ENCODE measurements at places on chromosomes 4 and X.

- no peak for DNase-seq
Observed at GRCh38 chr4:183909187-183909586, 4.1 kb downstream of the STOX2 start.

GRCh38 chr4:20832826-20833225 lies 132.6 kb downstream of the PACRGL start:
- DNase-seq: no peak

GRCh38 chr4:95367824-95368223 lies 180.9 kb downstream of the UNC5C start:
- DNase-seq: no peak

DNA sequence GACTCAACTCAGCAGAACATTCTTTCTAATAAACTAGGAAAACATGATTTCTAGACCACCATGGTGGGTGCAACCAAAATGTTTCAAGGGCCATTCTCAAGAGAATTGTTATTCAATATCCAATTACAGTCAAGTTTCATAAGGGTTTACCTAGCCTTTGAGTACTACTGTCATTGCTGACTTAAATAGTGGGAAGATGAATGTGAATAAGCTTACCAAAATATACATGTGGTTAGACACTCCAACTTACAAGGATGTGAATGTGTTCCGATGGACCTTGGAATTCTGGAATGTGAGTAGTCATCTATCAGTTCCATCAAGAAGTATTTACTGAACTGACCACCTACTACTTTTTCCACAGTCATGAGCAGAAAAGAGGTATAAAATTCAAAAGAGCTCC lies 16.9 kb downstream of the SH3RF1 start:
- DNase-seq: no peak

DNA sequence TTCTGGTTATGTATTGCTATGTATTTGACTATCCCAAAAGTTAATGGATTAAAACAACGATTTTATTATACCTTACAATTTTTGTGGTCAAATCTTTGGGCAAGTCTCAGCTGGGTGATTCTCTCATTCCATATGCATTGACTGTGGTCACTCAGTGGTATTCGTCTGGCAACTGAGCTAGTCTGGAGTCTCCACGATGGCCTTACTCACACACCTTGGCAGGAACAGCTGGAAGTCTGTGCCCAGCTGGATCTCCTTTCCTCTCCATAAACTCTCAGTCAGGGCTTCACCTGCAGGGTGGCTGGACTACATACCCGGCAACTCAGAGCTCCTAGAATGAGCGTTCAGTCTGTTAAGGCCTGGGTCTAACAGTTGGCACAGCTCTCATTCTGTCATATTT lies 141.1 kb upstream of the WDFY3 start:
- DNase-seq: no peak

- no peak for DNase-seq
Observed at GRCh38 chrX:34381241-34381640, 249.1 kb upstream of the FAM47A start.

DNA sequence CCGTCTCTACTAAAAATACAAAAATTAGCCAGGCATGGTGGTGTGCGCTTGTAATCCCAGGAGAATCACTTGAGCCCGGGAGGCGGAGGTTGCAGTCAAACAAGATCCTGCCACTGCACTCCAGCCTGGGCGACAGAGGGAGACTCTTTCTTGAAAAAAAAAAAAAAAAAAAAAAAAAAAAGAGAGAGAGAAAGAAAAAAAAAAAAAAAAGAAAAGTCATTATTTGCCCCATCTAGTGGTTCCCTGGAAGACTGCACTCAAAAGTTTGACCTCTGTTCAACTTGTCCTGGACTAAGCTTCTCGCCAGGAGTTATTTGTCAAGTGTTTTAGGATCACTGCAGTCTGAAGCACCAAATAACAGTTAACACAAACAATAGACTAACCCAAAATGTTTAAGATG lies 45.3 kb upstream of the KCTD8 start:
- DNase-seq: no peak

DNA sequence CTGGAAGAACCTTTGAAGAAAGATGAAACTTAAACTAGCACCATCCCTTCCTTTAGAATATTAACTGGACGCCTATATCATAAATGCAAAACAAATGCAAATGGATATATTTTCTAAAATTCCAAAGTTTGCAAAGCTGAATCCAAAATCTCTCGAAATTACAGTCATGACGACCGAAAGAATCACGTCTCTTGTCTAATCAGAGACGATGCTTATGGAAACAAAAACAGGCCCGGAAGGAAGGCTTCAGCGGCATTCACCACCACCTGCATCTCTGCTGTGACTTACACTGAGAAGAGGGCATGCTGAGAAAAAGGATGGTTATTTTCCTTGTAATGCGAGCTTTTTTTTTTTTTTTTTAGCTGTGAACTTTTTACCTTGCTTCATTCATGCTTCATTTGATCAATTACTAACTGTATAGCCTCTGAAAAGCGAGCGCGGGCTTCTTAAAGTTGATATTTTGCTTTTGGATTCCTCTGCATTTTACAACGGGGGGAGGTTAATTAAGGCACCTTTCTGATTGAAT lies 209.3 kb downstream of the SOWAHB start:
- DNase-seq: no peak

- no peak for DNase-seq
Observed at GRCh38 chr4:183349673-183350072, 27.4 kb upstream of the CLDN24 start.

DNA sequence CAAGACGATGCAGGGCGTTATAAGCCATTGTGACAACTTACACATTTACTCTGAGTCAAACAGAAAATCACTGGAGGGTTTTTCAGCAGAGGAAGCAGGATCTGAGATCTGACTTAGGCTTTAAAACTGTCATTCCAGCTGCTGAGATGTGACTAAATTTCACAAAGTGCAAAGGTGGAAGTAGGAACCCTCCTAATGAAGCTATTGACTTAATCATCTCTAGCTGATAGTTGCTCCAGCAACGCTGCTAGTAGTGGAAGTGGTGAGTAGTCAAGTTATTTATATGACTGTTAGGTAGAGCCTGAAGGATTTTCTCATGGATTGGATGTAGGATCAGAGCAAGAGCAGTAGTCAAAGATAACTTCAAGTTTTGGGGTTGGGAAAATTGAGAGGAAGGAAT lies 218.6 kb downstream of the GRID2 start:
- DNase-seq: no peak

DNA sequence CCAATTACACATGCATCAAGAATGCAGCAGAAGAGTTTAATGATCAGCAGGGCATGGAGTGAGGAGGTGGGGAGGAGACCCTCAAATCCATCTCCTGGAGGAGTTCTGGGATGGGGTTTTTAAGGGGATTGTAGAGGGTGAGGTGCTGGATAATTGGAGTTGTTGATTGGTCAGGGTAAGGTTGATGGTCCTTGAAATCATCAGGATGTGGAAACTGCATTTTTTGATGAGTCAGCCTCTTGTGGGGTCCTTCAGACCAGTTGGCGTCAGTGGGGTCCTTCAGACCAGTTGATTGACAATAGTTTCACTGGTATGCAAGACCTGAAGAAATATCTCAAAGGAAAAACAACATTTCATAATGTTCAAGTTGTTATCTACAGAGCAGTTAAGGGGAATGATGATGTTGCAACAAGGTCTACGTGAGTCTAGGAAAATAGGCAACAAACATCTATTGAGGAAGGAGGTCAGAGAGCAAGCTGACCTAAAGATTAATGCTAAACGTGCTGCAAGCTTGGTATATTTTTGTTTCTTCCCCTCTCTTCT lies 88.3 kb downstream of the NRK start:
- DNase-seq: no peak

DNA sequence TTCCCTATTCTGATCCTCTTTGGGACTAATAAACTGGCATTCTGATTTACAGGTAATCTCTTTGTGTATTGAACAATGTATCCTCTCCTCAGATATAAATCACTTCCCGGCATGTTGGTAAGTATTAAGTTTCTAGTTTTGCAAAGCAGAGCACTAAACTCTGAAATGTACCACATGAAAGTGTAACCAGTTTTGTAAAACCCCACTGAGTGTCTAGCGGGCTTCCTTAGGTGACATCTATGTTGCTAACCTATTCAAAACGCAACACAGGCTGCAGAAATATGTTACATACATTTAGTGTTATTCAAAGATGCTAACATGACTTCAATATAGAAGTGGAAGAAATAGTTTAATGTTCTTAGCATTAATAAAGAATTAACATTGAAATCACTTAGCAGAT lies 25.2 kb downstream of the DNAJB14 start:
- DNase-seq: no peak

DNA sequence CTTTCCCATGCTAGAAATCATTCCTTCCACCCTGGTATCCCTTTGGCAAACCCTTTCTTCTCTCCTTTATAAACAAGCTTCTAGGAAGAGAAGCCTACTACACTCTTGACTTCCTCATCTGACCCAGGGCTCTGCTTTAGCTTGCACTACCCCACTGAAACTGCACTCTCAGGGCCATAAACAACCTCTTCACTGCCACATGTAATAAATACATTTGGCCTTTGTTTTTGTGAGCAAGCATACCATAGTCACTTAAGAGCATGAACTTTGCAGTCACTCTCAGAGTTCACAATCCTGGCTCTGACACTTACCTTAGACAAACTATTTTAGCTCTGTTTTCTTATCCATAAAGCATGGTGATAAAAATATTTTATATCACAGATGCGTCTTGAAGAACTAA lies 50.7 kb upstream of the USP38 start:
- no peak for DNase-seq

DNA sequence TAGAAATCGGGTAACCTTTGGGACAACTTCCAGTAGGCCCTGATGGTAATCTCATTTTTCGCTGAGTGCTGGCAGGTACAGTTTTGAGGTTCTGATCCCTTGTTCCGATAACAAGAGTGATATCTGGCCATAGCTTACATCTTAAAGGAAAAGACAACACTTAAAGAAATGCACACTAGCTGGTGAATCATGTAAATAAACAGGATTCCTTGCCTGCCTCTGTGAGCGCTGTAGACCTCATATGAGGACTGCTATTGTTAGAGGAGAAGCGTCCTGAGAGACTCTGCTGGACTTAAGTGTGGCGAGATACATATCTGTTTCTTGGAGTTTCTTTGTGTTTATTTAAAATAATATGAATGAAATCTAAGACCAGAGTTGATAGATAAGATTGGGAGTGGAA lies 149.3 kb upstream of the SLC4A4 start:
- no peak for DNase-seq

DNA sequence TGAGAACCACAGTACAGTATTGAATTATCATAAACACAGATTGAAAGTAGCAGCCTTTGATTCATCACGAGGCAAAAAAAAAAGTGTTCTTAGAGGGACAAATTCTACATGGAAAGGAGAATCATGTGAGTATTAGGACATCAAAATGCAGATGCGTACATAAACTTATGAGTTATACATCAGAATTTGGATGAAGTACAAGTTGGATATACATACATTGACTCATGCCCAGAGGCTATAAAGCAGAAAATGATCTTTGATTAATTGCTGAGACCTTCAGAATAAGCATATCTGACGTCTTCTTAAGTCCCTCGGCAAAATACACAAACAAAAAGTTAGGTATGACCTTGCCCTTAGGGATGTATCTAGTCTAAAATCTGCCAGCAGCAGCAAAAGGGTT lies 206.4 kb downstream of the LDB2 start:
- DNase-seq: no peak

GRCh38 chr4:141640696-141641095 lies 4.3 kb downstream of the IL15 start:
- DNase-seq: no peak

DNA sequence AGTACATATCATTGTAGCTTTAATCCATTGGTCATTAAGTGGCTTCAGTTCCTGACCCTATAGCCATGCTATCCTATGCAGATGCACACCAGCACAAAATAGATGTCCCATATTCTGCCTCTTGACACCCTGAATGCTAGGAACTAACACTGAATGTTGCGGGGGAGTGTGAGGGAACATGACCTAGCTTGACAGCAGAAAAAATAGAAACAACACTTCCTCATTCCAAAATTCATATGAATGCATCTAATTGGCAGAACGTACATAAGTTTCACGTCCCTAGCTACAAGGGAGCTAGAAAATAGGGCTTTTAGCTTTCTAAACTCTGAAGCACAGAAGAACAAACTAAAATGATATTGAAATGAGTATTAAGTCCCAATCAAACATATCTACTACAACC lies 14.4 kb upstream of the DCAF8L1 start:
- DNase-seq: no peak

- DNase-seq: no peak
Observed at GRCh38 chr4:41443340-41444079, 94.4 kb upstream of the LIMCH1 start.

DNA sequence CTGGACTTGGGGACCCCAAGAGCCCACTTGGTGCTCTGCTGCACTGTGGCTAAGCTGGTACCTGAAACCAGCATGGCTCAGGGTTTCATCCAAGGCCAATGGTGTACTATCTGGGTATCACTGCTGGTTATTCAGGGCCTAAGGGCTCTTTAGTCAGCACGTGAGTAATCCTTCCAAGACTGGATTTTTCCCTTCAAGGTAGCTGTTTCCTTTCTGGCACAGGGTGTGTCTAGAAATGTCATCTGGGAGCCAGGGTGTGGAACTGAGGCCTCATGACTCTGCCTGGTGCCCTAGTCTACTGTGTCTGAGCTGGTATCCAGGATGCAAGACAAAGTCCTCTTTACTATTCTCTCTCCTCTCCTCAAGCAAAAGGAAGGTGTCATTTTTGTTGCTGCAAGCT lies 99.0 kb upstream of the QRFPR start:
- no peak for DNase-seq

- DNase-seq: no peak
Observed at GRCh38 chrX:47503151-47503550, 20.1 kb upstream of the ZNF41 start.

DNA sequence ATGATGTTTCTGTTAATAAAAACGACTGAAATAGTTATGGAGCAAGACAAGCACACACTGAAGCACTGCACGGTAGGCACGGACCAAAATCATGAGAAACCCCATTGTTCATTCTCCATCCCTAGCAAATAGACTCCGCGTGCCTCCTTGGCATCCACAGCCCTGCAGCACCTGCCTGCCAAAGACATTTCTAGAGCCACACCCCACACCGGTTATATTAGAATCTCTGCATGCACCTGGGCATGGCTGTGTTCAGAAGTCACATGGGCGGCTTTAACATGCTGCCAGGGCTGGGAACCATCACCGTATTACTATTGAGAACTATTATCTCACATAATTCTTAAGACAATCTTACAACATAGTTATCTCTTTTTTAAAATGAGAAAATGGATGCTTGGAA lies 5.9 kb downstream of the PDLIM3 start:
- no peak for DNase-seq

GRCh38 chrX:130170752-130171445 lies 863 bp upstream of the RAB33A start:
- no peak for DNase-seq

- DNase-seq: no peak
Observed at GRCh38 chrX:40063555-40063954, 34.2 kb downstream of the BCOR start.

GRCh38 chrX:68415316-68415715 lies 18.0 kb downstream of the OPHN1 start:
- peak; percentile 30 for DNase-seq

GRCh38 chr4:34814266-34814665 lies 1430.0 kb downstream of the ARAP2 start:
- no peak for DNase-seq

DNA sequence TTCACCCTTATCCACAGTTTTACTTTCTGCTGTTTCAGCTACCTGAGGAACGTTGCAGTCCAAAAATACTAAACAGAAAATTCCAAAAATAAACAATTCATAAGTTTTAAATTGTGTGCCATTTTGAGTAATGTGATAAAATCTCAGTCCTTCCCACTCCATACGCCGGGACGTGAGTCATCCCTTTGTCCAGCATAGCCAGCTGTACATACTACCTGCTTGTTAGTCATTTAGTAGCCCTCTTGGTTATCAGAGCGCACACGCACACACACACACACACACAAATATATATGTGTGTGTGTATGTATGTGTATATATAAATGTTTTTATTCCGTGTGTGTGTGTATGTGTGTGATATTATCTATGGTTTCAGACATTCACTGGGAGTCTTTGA lies 4.8 kb upstream of the CCSER1 start:
- no peak for DNase-seq
